Stimulated activated CD8-positive, alpha-beta memory T cell treated with anti-CD3 and anti-CD28 coated beads, Interleukin-7, amount 100 ng/mL, for 1 hour (primary cell): ENCODE measurements at places on chromosomes 11 and 22.
A peak's percentile ranks its signal among the peaks of the same experiment; 100 is the strongest.

DNA sequence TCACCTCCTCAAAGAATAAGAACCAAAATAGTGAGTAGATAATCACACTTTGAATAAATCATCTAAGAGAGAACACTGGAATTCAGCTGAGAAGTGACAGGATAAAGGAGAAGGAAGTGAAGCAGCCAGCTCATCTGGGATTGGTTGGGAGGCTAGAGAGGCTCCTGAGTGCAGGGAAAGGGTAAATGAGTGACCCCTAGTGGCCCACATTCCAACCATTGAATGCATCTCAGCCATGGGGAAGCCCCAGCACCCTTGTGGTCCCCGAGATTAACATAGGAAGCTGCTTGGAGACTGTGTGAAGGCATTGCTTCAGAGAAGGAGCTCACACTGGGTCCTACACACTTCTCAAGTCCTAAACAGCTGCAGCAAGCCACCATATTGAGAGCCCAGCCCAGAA is 82.3 kb downstream of the JRKL start:
- no peak for DNase-seq

DNA sequence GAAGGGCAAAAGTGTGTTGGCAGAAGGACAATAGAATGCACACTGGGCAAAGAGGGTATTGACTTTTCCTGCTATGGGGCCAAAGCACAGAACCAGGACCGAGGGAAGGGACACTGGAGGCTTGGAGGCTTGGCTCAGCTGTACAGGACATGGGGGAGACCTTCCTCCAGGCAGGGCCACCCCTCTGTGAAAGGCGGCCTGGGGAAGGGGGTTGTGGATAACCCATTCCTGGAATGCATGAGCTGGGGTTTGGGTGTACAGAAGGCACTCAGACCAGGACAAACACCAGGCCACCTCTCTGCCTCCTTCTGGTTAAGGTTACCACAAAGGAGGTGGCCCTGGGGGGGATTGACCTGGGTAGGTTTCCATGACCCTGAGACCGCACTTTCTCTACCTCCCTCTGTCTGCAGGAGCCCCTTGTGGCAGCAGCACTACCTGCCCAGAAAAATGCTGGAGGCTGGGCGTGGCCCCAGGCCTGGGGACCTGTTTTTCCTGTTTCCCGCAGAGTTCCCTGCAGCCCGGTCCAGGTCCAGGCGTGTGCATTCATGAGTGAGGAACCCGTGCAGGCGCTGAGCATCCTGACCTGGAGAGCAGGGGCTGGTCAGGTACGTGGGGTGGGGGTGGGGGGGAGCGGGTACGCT is 9.6 kb downstream of the P2RY2 start:
- DNase-seq, result no peak

GRCh38 chr11:10639350-10639749 is 54.2 kb downstream of the IRAG1 start:
- no peak for DNase-seq

DNA sequence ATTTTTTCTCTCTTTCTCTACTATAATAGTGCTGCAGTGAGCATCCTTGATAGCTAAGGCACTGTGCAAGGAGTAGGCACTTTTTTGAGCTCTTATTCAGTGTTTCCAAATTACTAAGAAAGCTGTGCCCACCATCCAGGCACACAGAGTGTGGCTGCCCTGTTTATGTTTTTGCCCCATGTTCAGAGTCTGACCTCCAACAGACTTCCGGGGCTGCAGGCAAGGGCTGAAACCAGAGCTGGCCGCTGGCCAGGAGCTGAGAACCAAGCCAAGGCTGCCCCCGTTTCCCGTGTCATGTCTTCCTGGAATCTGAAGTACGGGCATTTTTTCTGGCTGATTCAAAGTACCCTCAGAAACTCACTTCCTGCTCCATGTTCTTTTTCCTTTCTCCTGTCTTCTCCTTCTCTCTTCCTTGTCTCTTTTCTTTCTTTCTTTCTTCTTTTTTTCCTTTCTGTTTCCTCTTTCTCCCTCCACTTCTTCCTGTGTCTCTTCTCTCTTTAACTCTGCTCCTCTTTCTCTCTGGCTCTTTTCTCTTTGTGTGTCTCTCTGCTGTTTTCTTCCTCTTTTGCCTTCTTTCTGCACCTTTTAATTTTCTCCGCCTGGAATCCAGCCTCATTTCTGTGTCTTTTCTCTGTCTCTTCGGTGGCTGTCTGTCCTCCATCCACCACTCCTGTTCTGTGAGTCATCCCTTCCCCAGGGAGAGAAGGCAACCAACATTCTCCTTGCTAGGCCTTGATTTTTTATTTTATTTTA is 17.0 kb upstream of the KCTD14 start:
- no peak for DNase-seq

GRCh38 chr22:27063406-27063805 is 406.0 kb downstream of the MIAT start:
- no peak for DNase-seq

DNA sequence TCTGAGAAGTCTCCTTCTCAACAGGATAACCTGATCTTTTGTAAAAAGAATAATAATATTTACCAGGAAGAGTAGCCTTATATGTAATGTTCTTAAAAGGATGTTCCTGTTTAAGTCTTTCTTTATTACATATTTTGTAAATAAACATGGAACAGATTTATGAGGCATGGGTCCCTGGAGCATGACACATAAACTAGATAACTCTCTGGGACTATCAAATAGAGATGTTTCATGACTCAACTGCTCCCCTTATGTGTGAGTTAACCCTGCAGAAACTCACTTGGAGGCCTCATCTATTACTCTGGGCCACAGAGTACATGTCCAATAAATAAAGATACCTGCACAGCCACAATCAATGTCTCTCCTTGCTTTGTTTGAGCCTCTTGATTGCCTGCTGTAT is 64.6 kb downstream of the GDPD4 start:
- no peak for DNase-seq

- DNase-seq, result no peak
Measured at GRCh38 chr11:119694334-119694733, 34.7 kb downstream of the NECTIN1 start.

DNA sequence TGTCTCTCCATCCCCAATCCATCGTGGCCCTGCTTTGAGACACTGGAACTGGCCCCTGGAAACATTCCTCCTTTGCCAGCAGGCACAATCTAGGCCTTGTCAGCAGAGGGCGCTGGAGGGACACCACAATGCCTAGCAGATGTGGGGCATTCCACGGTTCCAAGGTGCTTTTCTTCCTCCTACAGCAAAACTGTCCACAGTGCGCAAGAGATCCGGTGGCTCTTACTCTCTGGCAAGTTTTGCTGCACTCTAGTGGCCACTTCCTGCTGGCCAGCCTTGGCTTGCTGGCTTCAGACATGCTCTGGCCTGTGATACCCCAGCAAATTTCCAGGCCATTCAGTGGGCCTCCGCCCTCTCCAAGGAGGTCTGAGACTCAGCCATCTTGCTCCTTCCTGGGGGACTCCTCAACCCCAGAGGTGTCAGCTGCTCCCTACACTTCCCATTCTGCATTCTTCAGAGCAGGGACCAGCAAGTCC is 17.1 kb upstream of the RBM4B start:
- DNase-seq, result peak; percentile 54

- DNase-seq, result no peak
Measured at GRCh38 chr11:111176603-111177002, 68.9 kb upstream of the POU2AF2 start.

DNA sequence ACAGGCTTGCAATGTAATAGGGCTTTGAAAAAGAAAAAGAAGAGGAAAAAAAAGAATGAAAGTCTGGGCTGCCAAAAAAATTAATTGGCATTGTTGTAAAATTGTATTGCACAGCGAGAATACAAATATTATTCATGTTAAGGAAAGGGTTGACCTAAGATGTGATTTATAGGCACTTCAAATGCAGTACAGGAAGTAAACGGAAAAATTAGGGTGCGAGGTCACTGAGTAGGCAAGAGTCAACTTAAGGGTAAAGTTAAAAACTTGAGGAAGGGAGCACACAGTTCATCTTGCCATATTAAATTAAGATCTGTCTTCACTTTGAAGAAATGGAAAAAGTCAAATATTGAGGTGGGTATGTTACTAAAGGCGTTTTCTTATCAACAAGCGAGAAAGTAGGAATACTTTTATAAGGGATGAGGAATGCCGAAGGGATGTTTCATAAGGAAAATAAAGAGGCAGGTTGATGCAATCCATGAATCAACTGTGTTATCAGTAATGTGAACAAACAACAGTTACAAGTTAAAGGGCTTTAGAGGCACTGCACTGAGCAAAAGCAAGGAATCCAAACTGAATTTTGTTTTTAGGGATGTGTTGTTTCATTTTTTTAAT is 123.0 kb downstream of the WT1 start:
- no peak for DNase-seq

- no peak for DNase-seq
Measured at GRCh38 chr11:25943777-25944661, 387.9 kb upstream of the ANO3 start.

DNA sequence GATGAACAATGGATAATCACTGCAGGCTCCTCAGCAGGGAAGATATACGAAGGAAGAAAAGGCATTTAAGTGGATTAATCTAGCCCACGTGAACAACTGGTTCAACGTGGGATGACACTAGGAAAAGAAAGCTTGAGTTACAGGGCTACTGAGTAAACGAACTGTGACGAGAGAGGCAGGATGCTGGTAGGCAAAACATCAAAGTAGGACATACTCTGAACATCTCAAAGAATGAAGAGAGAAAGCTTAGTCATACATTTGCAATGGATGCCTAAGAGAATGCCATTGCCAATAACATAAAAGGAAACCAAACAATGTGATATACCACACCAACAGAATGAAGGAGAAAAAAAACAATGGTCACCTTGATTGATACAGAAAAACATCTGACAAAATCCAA is 12.9 kb downstream of the USP28 start:
- no peak for DNase-seq

GRCh38 chr22:20940186-20940651 is 23.0 kb downstream of the CRKL start:
- no peak for DNase-seq

- DNase-seq, result no peak
Measured at GRCh38 chr11:10414659-10415058, 40.4 kb upstream of the AMPD3 start.

DNA sequence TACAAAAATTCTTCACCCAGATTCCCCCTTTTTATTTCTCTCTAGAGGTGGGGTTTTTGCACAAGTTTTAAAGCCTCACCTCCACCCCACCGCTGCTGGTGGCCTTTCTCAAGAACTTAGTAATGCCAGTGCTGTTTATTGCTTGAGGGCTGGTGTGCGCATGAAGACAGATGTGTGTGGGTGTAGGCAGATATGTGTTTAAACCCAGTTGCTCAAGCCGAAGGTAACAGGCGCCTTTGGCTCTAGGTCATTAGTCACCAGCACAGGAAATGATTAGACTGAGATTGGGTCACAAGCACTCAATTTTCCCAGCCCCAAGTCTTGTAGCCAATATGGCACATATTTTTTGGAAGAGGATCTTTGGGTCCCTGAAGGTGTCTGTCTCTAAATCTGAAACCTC is 2.7 kb upstream of the CLMP start:
- DNase-seq, result no peak

DNA sequence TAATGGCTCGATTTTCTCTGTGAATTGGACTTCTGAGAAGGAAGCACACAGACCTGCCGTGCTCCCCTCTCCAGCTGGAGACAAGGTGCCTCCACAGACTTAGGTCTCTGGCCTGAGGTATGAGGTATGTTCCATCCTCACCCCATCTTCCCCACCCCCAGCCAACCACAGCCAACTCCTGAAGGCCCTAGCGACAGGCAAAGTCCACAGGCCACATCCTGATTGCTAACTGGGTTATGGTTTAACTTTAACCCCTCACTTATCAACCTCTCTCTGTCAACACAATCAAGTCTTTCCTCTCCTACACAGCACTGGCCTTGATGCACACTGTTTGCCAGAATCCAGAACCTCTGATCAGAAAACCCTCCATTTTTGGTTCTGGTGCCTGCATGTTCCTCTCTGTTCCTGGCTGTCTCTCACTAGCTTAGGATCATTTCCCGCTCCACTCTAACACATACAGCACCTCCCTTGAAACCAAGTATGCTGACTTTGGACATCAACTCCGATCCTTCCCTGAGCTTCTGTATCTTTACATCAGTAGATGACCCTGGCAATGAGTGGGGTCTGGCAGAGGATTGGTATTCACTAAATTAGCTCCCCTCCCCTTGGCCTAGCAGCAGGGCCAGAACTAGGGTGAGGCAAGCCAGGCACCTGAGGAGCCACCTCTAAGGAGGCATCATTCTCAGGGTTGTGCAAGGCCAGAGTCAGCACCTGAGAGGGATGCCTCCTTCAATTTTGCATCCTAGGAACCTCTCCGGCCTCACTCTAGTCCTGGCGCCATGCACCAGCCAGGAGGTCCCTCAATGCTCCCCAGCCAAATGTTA is 22.0 kb downstream of the JAML start:
- peak; percentile 22 for DNase-seq

- no peak for DNase-seq
Measured at GRCh38 chr11:88521399-88521798, 183.9 kb upstream of the CTSC start.

DNA sequence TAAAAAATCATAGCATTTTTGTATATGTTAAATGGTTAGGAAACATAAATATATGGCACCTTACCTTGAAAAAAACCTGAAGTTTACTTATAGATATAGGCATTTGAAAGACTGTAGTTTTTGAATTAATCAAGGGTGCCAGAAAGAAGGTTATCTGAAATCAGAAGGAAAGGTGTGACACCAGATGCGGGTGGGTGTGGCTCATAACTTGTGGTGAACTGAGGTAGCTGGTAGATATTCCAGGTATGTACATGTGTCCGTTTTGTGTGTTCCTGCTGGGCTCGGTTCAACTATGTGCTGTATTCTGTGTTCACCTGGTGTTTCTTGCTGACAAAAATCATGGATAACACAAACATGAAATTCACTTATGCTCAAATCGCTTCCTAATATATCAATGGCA is 35.6 kb downstream of the STK33 start:
- no peak for DNase-seq

DNA sequence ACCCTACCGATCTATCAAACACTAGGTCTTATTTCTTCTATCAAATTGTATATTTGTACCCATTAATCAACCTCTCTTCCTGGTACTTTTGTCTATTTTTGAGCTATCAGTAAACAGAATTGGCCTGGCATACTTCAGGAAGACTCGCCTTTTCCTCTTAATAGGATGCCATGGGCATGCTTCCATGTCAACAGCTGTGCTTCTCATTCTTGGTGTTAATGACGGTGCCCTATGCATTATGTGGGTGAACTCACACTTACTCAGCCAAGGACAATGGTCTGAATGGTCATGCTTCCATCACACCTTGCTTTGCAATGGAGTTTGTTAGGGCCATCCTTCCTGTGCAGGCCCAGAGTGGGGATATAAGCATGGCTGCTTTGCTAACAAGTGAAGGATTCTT is 521.8 kb downstream of the MIAT start:
- DNase-seq, result no peak

DNA sequence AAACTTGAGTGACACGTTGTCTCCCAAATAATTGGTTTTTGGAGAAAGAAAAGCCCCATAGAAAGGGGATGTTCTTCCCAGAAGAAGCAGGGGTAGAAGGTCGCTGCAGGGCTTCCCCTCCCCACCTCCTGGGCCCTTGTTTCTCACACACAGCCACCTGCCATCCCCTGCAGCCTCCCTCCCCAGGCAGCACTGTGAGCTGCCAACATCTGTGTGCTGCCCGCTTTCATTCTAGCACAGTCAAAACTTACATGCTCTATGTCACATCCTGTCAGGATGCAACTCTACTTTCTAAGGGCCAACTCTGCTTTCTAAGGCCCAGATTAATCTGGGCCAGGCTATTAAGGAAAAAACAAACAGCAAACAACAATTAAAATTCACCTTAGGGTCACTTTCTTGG is 309.4 kb upstream of the ZC3H12C start:
- DNase-seq, result no peak

- DNase-seq, result no peak
Measured at GRCh38 chr22:37169947-37170688, 17.9 kb downstream of the C1QTNF6 start.
